ENCODE measurements at places on chromosomes 7 and 10.
A peak's percentile ranks its signal among the peaks of the same experiment; 100 is the strongest.

DNA sequence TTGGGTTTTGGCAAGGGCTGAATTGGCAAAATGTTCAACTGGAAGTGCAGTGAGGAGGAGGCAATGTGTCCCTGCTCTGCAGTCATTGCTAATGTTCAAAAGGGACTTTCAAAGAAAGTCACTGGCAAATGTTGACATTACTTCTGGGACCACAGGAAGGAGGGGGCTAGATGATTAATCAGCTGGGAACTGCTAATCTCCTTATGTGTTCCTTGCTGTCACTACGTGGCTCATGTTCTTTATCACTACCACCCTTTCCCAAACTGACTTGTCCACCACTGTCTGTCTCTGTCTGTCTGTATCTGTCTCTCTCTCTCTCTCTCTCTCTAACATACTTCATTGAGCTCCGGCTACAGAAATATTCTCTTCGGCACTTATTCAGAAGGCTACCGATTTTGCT is 86.9 kb upstream of the MTPN start:
- DNase-seq: no peak

DNA sequence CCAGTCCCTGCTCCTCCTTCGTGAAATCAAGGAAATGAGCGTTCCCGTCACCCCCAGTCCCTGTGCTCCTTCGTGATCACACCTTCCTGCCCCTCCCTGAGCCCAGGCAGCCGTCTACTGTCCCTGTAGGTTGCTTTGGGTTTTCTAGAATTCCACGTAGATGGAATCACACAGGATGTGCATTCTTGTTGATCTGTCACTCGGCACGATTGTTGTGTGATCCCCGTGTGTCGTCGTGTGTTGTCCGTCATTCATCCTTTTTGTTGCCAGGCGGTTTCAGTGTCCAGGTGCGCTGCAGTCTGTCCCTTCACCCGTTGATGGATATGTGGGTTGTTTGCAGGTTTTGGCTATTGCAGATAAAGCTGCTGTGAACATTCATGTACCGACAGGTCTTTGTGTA is 9.4 kb downstream of the MTG1 start:
- no peak for DNase-seq

- no peak for DNase-seq
These were observed 94.1 kb downstream of the COL13A1 start for GRCh38 chr10:69895759-69896158.

- no peak for DNase-seq
These were observed 37.2 kb downstream of the NKX2-3 start for GRCh38 chr10:99569961-99570360.

GRCh38 chr10:72332423-72333111 is 22.2 kb downstream of the DNAJB12 start:
- DNase-seq: no peak

DNA sequence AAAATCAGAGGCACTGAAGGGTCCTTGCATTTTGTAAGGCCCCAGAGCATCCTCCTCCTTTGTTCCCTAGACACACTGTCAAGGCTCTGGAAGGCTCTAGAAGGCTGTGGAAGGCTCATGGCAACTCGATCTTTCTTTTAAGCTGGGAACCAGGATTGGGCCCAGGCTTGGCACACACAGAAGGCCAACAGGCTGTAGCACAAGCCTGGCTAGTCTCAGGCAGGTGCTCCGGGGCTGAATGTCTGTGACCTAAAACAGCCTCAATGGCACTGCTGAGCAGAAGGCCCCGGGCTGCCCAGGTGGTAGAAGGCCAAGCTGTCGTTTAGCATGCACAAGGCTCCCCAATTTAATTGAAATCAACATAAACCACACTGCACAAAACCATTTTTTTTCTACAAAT is 55.7 kb downstream of the PRKAG2 start:
- DNase-seq: no peak

GRCh38 chr7:155440018-155440410 is 17.9 kb upstream of the EN2 start:
- DNase-seq: no peak

- DNase-seq: no peak
These were observed 1.3 kb upstream of the CALCR start for GRCh38 chr7:93575555-93576399.

- no peak for DNase-seq
These were observed 19.6 kb upstream of the SMNDC1 start for GRCh38 chr10:110324201-110324804.

DNA sequence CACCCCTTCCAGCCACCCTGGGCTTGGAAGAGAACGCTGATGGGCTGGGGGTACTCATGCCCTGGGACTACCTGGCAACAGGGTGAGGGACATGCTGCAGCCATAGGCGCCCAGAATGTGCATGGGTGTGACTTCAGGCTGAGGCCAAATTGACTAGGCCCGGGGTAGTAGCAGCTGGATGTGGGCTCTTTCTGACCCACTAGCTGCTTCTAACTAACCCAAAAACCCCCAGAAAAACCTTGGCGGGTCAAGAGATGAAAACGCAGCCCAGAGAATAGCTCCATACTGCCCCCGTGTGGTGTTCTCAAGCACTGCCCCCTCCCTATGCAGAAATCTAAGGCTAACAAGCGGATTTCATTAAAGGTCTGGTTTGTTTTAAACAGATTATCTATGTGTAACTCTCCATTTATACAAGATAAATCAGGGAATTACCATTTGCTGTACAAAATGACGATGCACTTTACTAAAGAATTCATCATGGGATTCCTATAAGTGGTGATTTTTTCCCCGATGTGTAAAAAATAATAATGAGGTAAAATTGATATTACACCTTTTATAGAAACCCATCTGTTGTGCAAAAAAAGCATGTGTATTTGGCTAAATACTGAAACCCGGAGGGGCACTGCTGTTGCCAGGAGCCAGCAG is 4.2 kb downstream of the SMARCD3 start:
- DNase-seq: peak; percentile 53

DNA sequence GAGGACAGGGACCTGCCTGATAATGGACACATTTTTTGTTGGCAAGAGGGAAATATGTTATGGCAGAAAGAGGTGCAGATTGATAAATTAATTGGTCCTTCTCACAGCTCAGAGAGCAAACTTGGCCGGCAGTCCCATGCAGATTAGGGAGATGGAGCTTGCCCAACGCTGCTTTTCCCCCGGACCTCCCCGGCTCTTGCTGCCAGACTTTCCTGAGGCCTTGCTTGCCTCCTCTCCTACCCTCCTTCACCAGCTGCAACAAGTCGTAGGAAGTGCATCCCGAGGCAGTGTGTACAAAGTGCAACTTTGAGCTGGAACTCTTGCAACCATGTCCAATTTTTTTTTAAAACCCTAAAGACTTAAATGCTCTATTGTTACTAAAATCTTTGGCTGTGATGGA is 215.5 kb downstream of the LRMDA start:
- DNase-seq: no peak

GRCh38 chr7:127233630-127234029 is 19.1 kb downstream of the GRM8 start:
- DNase-seq: no peak

GRCh38 chr10:31700181-31700611 is 228.4 kb downstream of the ARHGAP12 start:
- no peak for DNase-seq

DNA sequence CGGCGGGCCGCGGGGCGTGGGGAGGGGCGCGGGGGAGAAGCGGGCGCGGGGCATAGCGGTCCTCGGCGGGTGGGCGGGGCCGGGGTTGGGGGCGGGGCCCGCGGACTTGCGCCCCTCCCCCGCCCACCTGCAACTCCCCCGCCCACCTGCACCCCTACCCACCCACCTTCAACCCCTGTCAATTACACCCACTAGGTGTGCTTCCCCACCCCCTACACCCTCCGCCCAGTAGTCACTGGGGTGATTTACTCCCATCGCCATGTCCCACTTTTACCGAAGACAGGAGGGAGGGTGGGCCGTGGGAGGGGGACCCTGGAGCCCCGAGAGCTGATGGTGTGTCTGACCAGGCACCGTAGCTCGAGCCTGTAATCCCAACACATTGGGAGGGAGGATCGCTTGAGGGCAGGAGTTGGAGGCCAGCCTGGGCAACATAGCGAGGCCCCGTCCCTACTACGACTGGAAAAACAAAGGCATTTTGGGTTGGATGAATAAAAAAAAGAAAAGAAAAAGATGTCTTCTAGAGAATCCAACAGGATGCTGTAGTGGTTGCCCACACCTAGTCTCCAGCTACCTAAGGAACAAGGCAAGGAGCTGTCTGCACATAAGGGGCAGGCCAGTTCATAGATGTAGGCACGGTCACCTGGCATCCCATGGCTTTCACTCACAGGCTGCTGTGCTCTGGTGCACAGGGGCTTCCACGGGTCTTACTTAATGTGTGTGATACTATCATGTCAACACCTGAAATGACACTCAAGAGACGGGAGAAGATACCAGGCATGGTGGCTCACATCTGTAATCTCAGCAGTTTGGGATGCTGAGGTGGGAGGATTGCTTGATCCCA is 761 bp downstream of the KCTD7 start:
- no peak for DNase-seq

DNA sequence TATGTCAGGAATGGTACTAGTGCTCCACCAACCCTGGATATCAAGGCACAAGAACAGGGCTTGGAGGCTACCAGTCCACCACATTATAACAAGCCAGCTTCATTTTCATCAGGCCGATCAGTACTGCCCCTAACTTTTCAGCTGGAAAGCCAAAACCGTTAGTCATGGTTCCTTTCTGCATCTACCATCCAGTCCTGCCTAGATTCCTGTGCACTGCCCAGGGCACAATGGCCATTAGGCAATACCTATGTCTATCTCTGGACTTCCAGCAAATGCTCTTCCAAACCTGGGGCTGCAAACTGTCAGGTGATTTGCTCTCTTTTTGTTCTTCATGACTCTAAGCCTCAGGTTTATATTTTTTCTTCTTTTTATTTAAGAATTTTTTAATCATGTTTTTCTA is 937.7 kb downstream of the SORCS1 start:
- no peak for DNase-seq

GRCh38 chr10:103838862-103839518 is 16.4 kb downstream of the SH3PXD2A start:
- DNase-seq: no peak

GRCh38 chr10:107168738-107169137 is 4.2 kb upstream of the SORCS1 start:
- DNase-seq: no peak

DNA sequence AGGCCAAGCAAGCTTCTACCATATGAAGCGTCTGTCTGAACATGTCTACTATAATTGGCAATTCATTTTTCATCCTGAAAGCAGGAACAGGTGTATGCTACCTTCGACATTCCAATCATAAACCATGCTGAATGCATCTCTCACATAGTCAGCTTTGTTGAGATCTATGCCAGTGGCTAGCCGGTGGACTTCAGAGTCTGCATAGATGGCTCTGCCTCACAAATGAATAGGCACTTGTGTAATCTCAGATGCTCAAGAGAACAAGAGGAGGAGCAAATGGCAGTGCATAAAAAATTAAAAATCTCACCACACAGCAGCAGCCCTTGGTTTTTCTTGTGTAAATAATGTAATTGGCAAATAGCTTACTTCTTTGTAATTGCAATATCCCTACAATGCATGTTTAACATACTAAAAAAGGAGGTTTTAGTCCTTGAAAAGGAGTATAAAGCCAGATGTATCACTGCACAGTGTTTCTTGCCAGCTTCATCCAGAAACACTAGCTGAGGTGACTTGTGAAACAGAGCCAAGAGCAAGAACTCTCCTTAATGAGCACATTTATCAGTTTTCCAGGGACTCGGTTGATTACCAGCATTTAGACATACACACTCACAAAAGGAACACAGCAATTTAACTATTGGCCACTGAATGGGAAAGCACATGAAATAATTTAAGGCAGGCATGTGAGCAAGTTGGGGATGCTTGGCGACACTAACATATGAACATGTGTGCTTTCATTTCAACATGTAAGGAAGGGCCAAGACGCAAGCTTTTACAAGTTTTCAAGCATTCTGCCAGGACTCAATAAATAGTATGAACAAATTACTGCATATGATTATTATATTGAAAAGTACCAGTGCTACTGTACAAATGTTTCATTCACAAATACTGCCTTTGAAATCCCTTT is 249.9 kb upstream of the PLXNA4 start:
- no peak for DNase-seq

DNA sequence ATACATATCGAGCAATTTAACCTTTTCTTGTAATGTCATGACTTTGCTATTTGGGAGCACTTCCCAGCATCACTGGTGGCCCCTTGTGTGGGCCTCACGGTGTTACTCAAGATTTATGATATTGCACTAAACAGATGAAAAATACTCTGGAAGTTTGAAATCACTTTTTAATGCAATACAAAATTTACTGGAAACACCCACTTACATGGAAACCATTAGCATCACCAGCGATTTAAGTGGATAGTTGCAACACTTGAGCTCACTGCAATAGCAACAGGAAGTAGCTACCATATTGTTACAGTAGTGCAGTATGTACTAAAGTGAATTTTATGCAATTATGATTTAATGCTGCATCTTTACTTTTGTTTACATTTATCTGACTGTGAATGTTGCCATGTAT is 184.4 kb downstream of the MDFIC start:
- no peak for DNase-seq

DNA sequence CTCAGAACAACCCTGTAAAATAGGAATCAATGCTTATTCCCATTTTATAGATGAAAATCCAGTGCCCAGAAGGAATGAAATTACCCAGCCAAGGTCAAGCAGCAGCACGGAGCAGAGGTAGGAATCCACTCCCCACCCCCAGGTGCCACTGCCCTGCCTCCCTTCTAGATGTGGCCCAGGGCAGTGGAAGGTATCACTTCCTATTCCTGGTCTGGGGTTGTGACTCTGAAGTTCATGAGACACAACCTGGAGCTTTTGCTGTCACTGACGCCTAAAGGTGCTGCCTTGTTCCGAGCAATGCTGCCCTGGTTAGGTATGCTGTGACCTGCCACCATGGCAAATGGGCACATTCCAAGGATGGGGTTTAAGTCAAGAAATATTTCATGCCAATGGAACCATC is 53.6 kb downstream of the PIK3AP1 start:
- DNase-seq: no peak

- DNase-seq: no peak
These were observed 22.1 kb downstream of the CLDN12 start for GRCh38 chr7:90425376-90425775.

- no peak for DNase-seq
These were observed 366.5 kb upstream of the AKR1E2 start for GRCh38 chr10:4459531-4459930.

DNA sequence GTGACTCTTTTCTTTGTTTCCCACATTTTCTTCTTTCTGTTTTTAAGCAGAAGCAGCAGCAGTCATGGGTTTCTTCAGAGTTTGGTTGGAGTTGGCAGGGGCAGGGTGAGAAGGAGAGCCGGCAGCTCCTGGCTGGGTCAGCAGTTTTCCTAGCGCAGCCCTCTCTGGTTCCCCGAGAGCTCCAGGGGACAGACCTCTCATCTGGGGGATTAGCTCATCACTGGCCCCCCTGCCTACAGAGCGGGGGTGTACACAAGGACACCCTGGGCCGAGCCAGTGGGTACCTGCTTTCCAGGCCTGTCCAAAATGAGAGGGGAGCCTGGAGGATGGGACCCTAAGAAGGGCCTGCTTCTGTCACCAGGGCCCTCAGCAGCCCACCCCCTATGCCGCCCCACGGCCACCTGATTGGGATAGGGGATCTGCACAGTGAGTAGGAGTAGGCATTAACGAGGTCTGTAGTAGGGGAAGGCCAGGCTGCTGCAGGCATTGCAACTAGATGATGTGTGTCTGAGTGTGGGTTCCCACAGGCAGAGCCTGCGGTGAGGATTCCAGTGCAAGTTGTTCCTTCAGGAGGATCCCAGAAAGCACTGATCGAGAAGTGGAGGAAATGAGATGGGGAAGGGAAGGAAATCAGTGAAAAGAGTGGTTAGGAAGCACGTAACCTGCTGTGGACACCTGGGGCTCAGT is 122.9 kb upstream of the PPIF start:
- DNase-seq: no peak

Measured in stimulated activated CD8-positive, alpha-beta memory T cell treated with anti-CD3 and anti-CD28 coated beads, Interleukin-2, amount 100 ng/mL, for 48 hours (primary cell).